ENCODE measurements at places on chromosomes 13 and 19.

DNA sequence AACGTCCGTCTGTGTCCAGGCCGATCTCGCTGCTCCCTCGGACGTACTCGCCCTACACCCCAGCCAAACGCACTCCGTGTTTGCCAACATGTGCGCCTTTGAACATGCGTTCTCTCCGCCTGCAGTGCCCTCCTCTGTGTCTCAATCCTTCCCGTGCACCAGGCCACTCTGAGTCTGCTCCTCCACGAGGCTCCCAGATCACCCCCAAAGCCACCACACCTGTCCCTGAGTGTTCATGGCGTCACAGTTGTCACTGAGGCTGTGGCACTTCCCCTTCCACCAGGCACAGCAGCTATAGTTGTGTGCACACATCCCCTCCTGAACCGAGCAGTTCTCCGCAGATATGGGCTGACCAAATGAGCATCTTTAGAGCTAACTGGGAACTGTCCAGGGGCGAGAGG, 35.6 kb downstream of the RASA3 start:
- DNase-seq, result no peak

GRCh38 chr13:98938801-98939200, 39.1 kb downstream of the DOCK9 start:
- DNase-seq, result no peak

- no peak for DNase-seq
These were observed 207.8 kb downstream of the DCLK1 start for GRCh38 chr13:35923347-35923746.

DNA sequence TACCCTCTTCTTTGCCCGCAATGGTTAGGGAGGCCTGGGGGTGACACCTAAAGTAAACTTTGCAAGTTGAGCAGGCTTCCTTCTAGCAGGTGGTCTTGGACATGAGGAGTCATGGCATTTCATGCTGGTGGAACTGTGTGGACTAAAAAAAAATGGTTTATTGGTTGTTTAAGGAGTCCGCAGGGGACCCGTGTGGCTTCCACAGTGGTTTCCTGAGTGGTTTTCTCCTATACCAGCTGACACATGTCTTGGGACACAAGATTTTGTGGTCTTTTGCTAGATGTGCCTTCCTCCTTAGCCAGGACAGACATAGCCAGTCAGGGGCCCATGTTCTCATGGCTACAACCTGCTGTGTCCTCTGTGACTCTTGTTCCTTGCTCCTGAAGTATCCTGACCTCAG, 1.5 kb downstream of the ZNF543 start:
- no peak for DNase-seq

DNA sequence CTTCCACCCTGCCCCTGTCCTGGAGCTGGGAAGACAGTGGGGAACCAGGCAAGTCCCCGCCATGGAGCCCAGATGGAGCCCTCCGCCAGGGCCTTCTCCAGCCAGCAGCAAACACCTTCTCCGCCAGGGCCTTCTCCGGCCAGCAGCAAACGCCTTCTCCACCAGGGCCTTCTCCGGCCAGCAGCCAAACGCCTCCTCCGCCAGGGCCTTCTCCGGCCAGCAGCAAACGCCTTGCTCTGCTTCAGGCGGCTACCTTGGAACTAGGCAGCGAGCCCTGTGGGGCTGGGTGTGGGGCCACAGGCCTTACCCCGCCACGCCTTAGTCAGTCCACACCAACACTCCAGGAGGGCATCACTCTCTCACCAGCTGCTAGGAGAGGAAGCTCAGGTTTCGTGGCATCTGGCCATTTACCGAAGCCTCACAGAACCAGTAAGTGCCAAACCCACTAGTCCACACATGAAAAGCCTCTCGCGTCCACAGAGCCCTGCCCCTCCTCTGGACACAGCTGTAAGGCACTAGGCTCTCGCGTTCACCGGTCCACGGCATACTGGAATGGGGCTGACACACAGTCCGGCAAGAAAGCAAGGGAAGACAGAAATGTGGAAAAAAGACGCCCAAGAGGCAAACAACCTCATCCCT, 41.0 kb downstream of the MLLT1 start:
- no peak for DNase-seq

- no peak for DNase-seq
These were observed 7.9 kb downstream of the SAMD4B start for GRCh38 chr19:39350156-39350555.

GRCh38 chr13:112453874-112454647, 77.9 kb downstream of the SPACA7 start:
- DNase-seq, result no peak

GRCh38 chr19:55109527-55110291, 7.7 kb downstream of the PPP1R12C start:
- DNase-seq, result no peak

DNA sequence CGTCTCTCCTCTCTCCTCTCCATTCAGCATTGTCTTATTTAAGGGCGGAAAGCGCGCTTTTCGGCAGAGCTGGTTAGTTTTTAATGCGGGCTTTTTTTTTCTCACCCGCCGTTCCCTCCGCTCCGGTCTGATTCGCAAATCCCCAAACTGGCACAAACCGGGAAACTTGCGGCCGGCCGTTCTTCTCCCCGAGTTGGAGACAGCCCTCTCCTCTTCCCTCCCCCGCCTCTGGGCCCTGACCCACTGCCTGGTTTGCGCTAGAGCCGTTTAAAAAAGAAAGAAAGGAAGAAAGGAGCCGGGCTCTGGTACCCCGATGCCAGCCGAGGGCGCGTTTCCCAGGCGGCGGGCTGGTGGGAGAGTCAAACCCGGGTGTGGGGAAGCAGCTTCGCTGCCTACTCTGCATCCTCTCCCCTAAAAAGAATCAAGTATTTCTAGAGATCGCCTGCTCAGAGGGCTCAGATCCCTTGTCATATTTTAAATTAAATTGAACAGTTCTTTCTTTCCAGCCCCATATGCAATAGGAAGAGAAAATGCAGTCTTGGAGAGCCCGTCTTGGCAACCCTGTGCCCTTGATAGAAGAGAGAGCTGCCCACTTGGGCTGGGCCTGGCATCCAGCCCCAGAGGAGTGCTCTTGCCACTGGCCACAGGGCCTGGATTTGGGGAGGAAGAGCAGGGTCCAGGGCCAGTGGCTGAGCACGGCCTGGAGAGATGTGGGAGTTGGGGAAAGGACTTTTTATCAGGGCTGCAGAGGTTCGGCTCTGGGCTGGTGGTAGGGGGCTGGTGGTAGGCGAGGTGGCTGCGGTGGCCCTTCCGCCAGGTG, 19.0 kb downstream of the NFIX start:
- no peak for DNase-seq

DNA sequence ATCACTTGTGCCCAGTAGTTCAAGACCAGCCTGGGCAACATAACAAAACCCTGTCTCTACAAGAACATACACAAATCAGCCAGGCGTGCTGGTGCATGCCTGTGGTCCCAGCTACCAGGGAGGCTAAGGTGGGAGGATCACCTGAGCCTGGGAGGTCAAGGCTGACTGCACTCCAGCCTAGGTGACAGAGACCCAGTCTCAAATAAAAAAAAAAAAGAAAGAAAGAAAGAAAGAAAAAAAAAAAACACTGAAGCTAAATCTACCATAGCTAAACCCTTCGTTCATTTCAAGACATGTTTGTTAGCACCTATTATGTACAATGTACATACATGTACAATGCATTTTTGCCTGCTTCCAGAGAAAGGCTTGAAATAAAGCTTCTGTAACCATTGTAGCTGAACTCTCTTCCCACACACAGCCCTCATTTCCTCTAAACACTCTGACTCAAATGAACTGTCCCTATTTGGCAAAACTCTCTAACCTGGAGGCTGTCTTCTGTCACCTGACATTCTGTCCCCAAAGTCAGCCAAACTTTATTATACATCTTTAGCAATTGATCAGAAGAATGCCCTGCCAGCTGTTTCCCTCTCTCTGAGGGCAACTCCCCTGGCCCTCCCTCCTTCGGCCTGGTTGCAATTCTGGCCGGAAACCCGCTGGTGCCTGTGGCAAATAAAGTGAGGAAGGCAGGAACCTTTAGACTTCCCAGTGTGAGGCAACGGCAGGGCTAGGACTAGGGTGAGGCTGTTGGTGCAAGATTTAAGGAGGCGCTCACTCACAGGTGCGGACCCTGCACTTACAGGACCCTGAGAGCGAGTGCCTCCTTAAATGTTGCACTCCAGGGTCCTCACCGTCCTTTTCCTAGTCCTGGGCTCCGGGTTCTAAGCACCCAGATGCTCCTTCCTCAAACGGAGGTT, 1.8 kb downstream of the ETHE1 start:
- peak; percentile 56 for DNase-seq

DNA sequence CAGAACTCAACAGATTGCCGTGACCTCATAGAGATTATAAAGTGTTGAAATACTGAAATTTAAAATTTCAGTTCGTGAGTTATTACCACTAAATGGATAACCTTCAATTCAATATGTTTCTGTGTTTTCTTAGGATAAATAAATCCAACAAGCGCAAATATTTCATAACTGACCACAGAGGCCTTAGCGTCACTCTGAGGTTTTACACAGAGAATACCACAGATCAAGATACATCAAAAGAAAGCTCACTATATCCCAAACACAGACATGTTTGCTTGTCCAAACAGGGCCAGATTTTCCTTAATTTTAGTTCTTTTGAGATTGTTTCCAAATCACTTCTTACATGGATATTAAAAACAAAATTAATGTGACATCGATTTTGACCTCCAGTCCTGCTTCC, 235.8 kb downstream of the EFNB2 start:
- no peak for DNase-seq

GRCh38 chr19:50494186-50495019, 16.6 kb downstream of the JOSD2 start:
- no peak for DNase-seq

- DNase-seq, result peak; percentile 49
These were observed 6.3 kb downstream of the PMIS2 start for GRCh38 chr19:35592226-35592625.

- peak; percentile 4 for DNase-seq
These were observed 1505.1 kb upstream of the SLC10A2 start for GRCh38 chr13:104571161-104571892.

- DNase-seq, result no peak
These were observed 7.1 kb downstream of the ARGLU1 start for GRCh38 chr13:106560821-106561220.

DNA sequence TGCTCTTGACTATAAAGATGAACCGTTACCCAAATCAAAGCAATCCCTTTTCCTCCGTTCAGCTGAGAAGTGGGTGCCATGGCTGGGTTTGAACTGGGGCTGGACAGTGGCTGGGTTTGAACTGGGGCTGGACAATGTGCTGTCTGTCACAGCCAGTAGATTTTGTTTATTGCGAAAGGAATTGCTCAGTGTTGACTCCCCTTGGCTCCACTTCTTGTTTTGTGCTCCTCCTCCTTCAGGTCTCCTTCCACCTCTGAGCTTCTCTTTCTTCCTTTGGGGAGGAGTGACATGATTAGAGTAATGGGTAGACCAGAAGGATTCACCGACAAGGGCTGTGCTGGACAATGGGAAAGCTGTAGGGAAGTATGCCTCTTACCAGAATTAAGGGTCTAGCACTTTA, 19.4 kb upstream of the MBNL2 start:
- DNase-seq, result no peak

DNA sequence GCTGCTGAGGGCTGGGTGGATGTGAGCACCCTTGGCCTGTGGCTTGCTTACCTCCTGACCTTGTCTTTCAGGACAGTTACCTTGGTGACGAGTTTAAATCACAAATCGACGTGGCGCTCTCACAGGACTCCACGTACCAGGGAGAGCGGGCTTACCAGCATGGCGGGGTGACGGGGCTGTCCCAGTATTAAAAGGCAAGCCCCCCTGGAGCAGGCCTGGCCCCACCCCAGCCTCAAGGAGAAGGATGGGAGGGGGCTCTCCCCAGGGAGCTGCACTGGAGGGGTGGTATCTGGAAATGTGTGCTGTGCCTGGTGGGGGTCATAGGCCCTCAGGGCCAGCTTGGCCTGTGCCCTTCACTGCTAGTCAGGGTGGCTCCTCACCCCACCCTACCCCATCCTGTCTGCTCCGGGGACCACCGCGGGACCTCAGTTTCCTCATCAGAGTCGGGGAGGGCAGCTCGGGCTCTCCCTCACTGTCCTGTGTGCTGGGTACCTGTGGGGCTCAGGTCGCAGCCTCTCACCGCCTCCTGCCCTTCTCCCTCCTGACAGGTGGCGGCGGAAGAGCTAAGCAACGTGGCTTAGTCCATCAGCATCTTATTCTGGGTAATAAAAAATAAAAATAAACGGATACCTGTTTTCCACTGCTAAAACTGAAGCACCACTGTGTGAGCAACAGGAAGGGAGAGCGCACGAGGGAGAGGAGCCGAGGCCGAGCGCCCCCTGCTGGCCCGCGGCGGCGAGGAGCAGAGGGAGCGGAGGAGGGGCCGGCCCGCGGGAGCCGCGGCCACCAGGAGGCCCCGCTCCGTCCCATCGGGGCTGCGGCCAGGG, 29.8 kb downstream of the CERS1 start:
- DNase-seq, result peak; percentile 83

GRCh38 chr13:52894413-52894812, 46.0 kb upstream of the PCDH8 start:
- DNase-seq, result no peak

GRCh38 chr13:40189426-40189825, 477.0 kb downstream of the FOXO1 start:
- DNase-seq, result peak; percentile 49

DNA sequence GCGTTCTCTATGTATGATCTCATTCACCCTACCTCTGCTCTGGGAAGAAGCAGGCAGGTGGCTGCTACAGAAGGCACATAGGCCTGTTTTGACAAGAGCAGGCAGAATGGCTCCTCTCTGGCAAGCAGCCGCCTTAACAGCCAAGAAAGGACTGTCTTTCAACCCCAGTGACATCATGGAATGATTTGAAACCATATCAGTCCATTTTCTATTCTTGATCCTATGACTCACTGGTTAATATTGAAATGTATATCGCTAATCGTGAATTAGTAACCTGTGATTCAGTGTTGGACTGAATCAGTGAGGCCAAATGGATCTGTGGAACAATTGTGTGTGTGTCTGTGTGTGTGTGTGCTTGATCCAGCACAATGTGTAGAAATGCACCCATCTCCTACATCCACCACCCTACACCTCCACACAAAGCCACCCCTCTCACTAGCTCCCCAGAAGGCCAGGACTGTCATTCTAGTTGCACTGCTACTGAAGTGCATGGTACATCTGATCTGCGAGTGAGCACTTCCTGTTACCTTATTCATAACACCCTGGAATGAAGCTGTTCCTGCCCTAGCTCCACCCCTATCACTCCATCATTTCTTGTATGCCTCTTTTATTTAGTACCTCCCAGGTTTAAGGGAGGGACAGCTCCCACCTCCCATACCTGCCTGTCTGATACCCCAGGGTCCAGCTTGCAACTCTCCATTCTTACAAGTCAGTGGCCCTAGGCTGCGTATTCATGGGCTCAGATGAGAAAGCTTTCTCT, 460.0 kb downstream of the FOXO1 start:
- peak; percentile 68 for DNase-seq

DNA sequence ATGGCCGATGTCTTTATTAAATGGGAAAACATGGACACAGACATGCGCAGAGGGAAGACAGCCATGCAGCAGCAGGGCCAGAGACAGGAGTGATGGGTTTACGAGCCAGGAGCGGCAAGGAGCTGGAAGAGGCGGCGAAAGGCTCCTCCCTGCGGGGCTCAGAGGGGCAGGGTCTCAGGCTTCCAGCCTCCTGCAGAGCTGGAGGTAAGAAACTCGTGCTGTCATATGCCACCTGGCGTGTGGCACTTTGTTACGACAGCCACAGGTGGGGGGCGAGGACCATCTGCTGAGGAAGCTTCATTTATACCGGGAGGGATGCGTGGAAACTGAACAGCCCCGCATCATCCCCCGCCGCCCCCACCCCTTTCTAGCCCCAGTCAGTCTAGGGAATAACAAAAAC, 52.0 kb upstream of the SPACA7 start:
- no peak for DNase-seq
